ENCODE measurements at places on chromosomes 13 and 19.

- DNase-seq, result no peak
These were observed 5.0 kb upstream of the LINGO3 start for GRCh38 chr19:2312820-2313501.

DNA sequence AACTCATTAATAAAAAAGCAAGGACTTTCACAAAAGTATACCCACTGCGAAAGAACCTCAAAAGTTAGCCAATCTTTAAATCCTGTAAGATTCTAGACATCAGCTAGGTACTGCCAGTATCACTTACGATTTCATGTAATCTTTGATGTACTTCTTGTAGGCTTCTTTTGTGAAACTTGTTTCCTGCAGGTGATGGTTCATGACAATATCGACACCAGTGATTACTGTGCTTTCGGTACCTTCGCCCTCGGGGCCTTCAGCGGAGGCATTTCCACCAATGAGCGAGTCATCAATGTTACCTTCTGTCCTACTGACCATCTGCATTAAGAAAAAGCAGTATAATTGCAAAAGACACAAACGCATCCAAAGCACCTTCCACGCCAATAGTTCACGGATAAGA is 1.1 kb downstream of the TPT1 start:
- DNase-seq, result no peak

GRCh38 chr19:10105509-10106099 is 558 bp upstream of the PPAN start:
- DNase-seq, result no peak

DNA sequence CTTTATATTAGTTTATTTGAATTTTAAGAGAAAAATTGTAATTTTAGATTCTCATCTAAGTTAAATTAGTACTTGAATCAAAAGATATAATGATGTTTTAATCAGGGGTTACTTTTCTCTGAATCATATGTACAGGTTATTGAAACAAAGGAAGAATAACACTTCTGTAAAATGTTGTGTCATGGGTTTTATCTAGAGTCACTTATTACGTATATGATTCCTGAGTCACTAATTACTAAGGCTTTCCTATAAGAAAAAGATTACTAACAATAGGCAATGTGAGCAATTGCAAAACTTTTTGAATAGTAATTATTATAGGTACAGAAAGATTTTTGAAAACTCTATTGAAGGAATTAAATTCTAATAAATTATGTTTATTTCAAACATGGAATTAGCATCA is 99.2 kb upstream of the KLF5 start:
- peak; percentile 20 for DNase-seq

- no peak for DNase-seq
These were observed 3.8 kb downstream of the F7 start for GRCh38 chr13:113109151-113110047.

DNA sequence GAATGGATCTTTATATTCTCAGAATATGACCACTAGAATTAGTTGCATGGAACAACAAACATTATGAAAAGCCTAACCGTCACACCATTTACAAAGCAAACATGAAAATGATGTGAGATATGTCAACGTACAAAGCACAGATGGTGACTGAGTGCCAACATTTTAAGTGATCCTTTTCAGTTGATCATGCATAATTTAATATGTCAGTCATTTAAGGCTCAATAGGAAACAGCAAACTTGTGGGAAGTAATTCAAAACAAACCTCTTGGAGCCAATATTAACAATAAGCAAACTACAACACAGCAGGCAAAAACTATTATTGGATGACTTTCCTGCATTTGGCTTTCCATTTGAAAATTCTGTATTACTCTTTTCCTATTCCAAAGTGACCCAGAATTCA is 277.6 kb downstream of the SLITRK6 start:
- DNase-seq, result no peak
